ENCODE measurements at places on chromosomes 6 and 20.

DNA sequence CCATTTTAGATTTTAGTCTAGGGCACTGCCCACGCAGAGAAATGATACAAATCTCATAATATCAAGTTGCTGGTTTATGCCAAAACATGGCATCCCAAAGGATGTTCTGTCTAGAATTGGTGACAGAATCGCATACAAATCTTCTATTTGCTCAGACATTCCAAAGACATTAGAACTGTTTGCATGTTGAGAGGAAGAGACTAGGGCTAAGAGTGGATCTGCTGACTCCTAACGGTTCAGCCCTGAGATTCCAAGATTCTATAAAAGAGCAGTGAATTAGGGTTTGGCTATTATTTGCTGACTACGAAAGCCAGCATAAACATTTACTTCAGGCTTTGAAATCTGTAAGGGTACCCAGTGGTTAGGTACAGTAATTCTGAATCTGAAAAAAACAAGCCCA, 3.6 kb downstream of the EPB41L2 start:
- DNase-seq: no peak

- DNase-seq: no peak
These were observed 25.1 kb downstream of the GPR63 start for GRCh38 chr6:96812077-96812703.

- DNase-seq: no peak
These were observed 9.0 kb downstream of the C20orf203 start for GRCh38 chr20:32664678-32665159.

DNA sequence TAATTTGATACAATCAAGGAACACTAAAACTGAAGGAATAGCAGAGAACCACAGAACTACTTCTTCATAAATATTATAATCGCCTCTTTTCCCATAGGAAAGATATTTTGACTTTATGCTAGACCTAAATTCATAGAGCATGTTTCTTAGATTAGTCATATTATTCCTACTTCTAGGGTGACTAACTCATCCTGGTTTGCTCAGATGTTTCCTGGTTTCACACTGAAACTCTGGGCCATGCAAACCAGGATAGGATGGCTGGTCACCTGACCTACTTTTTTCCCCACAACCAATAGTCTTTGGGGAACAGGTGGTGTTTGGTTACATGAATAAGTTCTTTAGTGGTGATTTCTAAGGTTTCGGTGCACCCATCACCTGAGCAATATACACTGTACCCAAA, 42.8 kb downstream of the MMS22L start:
- DNase-seq: no peak

- DNase-seq: no peak
These were observed 892 bp downstream of the REPS1 start for GRCh38 chr6:138987080-138987642.

DNA sequence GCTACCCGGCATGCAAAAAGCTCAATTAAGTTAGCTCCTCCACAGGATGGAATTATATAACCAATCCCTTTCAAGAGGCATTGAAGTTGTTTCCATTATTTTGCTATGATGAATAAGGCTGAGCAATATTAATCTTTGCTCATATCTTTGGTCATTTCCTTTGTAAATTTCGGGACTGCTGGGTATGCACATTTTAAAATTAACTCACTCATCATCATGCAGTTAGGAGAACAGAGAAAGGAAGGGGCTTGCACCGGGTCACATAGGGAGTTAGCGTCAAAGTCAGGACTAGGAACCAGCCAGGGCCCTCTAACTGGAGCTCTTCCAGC, 430 bp upstream of the FAM110A start:
- DNase-seq: no peak

- DNase-seq: no peak
These were observed 350.9 kb upstream of the NRSN1 start for GRCh38 chr6:23775127-23775526.

GRCh38 chr6:162621246-162621645, 106.3 kb downstream of the PRKN start:
- DNase-seq: peak; percentile 39

DNA sequence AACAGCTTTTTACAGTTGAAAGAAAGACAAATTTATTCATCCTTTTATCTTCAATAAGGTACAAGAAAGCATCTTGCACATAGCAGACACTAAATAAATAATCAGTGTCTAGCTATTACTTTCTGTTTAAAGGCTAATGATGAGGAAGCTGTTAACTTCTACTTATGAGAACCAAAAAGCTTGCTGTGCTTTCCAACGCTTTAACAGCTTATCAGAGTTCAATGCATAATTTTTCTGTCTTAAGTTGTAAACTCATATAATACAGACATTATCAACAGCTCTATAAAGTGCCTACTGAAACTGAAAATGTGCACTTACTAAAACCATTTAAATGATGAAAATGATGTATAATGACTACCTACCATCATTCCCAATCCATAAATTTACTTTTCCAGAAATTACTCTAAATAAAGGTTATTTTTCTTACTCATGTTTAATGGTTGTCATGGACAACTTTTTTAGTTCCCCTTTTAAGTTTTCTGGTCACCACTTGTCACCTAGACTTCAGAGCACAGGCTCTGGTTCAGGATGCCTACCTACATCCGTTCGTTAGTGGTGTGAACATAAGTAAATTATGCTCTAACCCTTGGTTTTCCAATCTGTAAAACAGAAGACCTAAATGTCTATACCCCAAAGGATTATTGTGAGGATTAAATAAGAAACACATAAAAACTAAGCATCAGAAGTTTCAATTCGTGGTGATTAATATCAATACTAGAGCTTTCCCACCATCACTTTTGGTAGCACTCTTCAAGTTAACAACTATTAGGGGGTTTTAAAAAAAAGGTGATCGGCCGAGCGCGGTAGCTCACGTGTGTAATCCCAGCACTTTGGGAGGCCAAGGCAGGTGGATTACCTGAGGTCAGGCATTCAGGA, 8.0 kb downstream of the PNISR start:
- DNase-seq: no peak

- DNase-seq: no peak
These were observed 480.0 kb upstream of the JARID2 start for GRCh38 chr6:14765721-14766390.

DNA sequence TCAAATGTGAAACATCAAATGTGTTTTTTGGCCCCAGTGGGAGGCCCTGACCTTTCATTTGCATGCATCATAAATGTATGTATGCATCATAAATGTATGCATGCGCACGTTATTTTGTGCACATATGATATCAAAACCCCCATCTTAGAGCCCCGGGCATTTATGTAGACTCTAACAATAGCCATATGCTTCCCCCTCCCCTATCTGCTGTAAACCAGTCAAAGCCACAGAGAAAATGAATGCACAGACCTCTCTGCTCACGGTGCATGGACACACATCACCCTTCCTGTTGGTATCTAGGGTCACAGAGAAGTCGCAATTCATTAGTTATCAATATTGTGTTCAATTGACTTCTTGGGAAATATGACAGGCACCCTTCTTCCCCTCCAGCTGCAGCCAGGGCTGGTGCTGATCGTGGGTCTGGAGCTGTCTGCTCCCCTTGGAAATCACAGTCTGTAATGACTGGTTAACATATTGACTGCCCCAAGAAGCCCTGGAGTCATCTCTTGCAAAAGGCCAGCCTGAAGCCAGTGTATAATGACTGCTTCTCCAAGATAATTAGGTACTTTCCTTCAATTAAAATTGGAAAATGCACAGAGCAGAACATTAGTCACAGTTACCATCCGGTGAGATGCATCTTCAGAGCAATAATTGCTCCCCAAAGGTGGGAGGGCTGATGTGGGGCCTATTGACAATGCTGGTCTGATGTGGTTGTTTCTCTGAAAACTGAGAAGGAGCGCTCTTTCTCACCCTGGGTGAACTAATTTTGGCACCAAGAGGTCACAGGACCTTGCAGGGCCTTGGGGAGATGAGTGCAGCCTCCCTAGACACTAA, 532.2 kb downstream of the CDH26 start:
- DNase-seq: no peak

DNA sequence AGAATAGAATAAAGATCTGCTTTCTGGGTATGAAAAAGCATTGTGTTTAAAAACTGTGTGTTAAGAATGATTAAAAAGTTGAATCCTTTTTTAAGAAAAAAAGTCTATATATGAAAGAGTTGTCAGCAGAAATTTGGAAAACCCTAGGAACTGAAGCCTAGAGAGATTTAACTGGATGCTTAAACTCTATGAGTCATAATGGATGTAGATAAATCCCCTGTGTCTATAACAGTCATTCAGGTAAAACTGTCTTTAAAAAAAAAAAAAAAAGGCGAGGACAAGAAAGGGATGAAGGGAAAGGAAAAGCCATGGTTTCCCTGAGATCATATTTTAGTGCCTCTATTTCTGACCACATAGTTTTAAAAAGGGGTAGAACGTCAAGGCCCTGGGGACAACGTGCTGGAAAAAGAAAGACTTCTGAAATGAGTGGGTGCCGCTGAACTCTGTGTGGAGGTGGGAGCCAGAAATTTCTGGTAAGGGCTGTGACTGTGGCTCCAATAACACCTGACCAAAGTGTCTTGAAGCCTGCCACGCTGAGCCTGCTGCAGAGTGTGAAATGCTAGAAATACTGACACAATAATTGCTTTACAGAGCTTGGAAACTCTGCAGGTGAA, 302.6 kb upstream of the ARID1B start:
- DNase-seq: no peak

GRCh38 chr6:163490826-163491577, 76.5 kb downstream of the QKI start:
- peak; percentile 59 for DNase-seq

DNA sequence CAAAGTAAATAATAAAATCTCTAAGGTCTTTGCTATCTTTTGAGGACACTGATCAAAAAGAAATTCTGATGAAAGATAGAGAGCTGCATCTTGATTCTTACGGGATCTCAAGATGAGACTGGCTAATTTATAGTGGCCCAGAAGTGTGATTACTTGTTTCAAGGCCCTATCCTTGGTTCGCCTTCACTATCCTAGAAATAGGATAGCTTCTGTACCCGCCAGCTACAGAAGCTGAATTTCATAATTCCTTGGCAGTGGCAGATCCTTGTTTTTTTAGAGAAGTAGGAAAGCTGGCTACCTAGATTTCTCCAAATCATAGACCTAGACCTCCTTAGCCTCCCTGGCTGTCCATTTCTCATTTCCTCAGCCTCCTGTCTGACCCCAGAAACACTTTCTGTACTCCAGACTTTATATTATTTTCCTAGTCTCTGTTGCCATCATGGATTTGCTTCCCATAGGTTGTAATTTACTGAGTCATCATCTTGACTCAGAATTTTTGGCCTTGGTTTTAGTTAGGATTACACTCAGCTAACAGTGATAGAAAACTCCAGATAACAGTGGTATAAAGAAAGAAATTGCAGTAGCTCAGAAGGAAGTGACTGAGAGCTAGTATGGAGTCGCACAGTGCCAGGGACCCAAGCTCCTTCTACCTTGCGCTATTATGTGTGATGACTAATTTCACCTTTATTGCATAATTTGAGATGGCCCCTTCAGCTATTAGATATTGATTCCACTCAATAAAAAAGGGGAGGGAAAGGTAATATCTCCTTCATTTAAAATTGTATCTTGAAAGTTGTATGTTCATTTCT, 27.7 kb downstream of the PHF3 start:
- DNase-seq: peak; percentile 8

DNA sequence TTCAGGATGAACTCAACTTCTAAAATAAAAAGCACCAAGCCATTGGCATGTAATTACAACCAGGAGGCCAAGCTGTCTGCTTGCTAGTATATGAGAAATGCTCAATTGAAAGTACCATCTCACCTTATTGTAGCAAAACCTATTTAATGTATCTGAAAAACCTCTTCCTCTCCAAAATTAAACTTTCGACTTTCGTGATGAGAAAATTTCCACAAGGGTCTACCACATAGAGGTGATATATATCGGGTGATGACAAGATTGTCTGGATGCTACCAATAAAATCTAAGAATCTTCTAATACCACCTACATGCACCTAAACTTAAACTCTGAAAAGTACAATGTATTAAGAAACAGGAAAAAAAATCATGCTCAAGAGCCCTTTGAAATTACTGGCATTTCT, 74.2 kb downstream of the ATXN1 start:
- DNase-seq: no peak

DNA sequence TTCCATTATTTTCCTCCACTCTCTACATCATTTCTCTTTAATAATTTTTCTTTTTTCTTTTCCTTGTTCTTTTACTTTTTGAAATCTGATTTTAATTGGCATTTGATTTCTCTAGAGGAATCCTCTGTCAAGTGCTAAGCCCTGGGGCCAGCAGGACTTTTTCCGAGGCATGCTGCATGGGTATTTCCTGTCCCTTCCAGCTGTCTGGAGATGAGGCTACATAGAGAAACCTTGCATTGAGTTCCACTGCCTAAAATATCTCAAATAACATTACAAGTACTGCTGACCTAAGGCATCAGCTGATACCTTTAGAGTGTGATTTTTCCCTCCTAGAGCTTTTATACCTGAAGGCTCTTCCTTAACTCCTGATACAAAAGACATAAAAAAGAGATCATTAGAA, 6.2 kb downstream of the RNF217 start:
- DNase-seq: no peak

- no peak for DNase-seq
These were observed 92.5 kb upstream of the PDE10A start for GRCh38 chr6:165755583-165755982.

DNA sequence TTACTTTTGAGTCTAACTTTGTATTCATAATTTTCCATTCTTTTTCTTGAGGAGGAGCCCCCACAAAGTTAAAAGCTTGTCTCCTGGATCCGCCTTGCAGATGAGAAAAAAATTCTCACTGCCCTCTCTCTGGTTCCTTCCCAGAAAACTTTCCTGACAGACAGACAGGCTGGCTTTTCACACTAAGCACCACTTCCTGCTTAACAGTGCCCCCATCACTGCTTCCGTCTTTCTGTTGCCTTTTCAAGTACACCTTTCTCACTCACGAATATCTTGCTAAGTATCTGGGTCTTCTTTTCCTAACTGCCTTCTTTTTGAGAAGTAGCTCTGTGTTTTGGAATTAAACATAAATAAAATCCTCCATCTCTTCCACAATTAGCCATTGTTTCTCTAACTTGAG, 19.8 kb upstream of the LMBRD1 start:
- no peak for DNase-seq

DNA sequence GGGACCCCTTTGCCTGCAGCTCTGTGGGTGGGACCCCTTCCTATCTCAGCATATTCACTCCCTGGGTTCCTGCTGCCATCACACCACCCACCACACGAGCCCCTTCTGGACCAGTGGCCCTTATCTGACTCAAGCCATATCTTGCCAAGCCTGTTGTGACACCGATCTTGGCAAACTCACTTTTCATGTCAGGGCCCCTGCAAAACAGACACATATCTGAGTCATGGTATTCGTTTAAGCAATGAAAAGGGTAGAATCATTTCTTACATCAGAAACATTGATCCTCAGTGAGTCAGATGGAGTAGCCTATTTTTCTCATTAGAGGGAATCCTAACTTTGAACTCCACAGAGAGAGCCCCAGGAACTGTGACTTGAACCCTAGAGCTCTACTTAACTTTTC, 10.6 kb downstream of the RAET1E start:
- DNase-seq: peak; percentile 24

DNA sequence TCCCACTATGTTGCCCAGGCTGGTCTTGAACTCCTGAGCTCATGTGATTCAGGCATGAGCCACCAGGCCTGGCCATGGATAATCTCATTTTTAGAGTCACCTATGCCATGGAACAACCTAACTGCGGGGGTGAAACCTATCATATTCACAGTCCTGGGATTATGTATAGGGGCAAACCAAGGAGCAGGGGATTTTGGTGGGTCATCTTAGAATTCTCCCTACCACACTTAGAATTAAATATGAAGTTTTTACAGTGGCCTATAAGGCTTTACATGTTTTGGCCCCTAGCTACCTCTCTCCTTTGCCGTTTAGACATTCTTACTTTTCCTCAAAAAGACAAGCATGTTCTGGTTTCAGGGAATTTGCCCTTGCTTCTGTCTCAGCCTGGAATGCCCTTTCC, 20.6 kb upstream of the VEGFA start:
- no peak for DNase-seq

Measured in LoVo (cell line).